ENCODE measurements at places on chromosomes 2 and 18.

- DNase-seq, result no peak
Measured at GRCh38 chr2:209398463-209398862, 25.4 kb upstream of the MAP2 start.

- DNase-seq, result no peak
Measured at GRCh38 chr2:19029655-19030054, 328.8 kb downstream of the OSR1 start.

DNA sequence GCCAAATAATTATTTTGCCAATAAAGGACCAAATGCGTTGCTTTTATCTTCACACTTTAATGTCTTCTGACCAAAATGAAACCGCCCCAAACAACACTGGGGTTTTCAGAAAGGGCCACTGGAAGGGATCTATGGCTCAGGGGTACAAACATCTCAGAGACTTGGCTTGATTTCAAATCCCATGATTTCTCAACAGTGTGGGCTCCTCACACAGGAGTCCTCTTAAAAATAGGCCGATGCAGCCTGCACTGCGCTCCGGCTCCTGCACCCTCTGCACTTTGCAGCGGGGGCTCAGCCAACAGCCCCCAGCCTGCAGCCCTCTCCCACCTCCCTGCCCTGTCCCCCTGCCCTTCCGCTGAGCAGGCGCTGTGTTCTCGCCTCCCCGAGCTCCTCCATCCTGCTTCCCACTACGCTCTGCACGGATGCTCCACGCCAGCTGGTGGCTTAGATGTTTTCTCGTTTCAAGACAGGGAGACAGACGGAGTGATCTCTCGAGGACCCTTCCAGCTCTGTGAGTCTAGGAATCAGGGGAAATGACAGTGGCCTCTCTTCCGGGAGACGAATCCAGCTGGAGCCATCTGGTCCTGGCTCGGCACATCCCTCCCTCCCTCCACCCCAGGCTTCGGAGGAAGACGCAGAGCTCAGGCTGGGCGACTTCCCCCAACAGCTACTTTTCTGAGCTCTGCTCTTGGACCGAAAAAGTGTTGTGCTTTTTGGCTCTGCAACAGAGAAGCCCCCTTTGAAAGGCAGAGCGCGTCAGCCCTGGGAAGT is 71.4 kb downstream of the KCNF1 start:
- no peak for DNase-seq

GRCh38 chr2:42342795-42343241 is 18.2 kb downstream of the COX7A2L start:
- DNase-seq, result no peak

- no peak for DNase-seq
Measured at GRCh38 chr2:232275670-232276069, 102.9 kb upstream of the ALPP start.

- no peak for DNase-seq
Measured at GRCh38 chr18:79739440-79739778, 58.3 kb upstream of the KCNG2 start.

GRCh38 chr2:60926741-60927552 is 45.6 kb downstream of the REL start:
- no peak for DNase-seq

DNA sequence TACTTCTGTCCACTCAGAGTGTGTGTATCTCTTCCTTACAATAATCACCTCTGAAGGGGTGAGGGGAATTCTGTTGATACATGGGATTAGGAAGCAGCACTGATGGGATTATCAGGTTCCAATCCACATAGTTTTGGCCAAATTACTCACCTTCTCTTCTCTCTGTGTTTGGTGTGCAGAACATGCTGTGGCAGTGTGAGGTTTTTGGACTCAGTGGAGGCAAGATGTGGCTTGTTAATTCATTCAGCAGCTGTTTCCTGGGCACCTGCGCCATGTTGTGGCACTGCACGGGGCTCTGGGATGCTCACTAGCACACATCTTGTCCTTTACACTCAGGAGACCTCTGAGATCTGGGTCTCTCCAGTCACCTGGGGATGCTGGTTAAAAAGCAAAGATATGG is 350.3 kb upstream of the HS6ST1 start:
- DNase-seq, result no peak

DNA sequence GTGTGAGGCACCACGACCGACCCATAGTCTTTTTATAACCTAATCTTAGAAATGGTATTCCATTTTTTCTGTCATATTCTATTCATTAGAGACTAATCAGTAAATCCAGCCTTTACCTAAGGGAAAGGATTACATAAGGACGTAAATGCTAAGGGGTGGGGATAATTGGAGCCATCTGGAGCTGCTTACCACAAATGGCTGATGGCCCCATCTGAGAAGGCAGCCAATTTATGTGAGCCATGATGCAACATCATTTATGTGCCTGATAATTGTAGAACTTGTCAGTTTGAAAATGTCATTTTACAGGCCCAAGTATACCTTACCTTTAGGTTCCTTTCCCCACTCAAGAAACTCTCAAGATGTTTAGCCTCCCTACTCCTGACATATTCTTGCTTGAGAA is 44.0 kb downstream of the ARHGEF33 start:
- DNase-seq, result no peak

DNA sequence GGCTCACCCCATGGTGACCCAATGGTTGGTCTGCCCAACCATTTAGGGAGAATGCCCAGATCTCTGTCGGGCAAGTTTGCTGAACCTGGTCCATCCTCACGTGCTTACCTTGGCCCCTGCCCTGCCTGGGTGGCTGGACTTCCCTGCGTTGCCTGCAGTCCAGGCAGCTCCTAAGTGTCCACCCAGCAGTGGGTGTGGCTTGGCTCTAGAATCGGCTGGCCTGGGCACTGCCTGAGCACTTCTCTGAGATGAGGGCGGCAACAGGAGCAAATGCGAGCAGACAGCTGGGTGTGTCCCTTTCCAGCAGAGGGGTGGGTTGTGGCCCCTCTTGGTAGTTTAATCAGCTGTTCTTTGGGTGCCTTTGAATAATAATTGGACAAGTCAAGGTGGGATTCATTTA is 11.3 kb downstream of the PCARE start:
- DNase-seq, result no peak

- DNase-seq, result no peak
Measured at GRCh38 chr2:9820020-9820973, 23.0 kb upstream of the TAF1B start.

GRCh38 chr2:190380962-190381412 is 27.2 kb upstream of the MFSD6 start:
- DNase-seq, result no peak

- DNase-seq, result no peak
Measured at GRCh38 chr2:96463119-96463518, 42.0 kb downstream of the NEURL3 start.

- DNase-seq, result no peak
Measured at GRCh38 chr2:190996947-190997346, 17.0 kb downstream of the STAT1 start.

- DNase-seq, result no peak
Measured at GRCh38 chr2:125070726-125071505, 1045.8 kb downstream of the CNTNAP5 start.

- DNase-seq, result no peak
Measured at GRCh38 chr18:13638719-13639595, 87.4 kb downstream of the FAM210A start.

Measured in HuH-7 (cell line).